Hindlimb muscle (tissue), 1 donor: ENCODE measurements at places on chromosomes 5 and 9.
A peak's percentile ranks its signal among the peaks of the same experiment; 100 is the strongest.

GRCh38 chr9:3571500-3571899, 45.7 kb upstream of the RFX3 start:
- DNase-seq: no peak

DNA sequence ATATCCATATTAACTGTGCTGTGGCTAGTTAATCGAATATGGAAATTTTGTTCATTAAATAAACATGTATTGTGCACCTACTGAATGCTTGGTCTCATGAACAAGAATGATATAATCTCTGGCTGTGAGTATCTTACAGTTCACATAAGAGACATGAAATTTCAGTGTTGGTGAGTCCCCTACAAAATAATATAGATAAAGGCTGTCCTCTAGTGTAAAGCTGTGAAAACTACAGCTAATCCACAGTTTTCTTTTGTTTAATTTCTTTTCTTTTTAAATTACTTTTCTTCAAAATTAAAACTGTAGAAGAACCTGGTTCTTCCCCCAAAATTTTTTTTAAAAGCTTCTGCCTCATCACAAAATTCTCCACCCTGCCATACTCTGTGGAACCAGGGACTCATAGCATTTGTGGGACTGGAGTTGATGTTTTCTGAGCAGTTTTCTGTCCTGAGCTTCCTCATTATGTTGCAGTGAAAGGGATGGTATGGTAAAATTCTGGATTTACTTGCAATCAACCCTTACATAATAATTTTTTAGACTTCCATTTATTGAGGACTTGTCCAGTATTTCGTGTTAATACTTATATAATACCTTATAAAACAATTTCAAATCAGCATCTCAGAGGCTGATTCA, 135.0 kb downstream of the STK32A start:
- no peak for DNase-seq

GRCh38 chr5:35133186-35133585, 85.4 kb upstream of the AGXT2 start:
- DNase-seq: no peak

DNA sequence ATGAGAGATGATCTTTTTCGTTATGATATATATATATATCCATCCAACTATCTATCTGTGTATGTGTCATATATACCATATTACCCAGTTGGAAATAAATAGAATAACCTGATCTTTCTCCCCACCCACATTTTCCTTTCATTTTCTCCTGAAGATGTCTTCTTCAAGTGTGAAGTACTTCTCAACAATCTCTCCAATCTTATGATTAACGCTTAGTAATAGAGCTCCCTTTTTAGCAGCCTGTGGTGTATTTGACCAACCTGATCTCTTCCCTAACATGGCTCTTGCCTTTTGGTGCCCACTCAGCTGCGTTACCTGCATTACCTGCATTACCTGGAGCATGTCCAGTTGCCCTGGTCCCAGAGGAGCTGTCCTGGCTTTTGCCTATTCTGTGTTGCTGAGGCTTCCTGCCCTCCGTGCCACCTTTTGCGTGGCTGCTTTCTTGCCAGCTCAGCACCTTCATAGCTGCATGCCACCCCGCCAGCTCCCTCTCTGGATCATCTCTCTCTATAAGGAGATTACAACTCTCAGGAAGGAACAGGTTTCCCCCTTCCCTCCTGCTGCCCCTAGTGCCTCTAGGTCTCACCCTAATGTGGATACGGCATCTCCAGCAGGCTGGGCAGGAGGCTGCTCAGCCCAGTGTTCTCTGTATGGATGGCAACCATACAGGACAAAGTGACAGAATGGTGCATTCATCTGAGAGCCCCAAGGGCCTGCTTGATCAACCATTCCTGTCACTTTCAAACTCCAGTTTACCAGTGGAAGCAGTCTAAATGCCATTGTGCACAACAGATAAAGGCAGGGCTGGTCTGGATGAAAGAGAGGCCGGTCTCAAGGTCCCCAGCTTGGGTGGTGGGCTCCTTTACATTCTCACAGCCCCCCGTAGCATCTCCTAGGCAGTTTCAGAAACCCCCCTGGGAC, 126.7 kb downstream of the GADD45G start:
- no peak for DNase-seq

- peak; percentile 32 for DNase-seq
These were observed 28.4 kb downstream of the TIMD4 start for GRCh38 chr5:156934450-156935211.

DNA sequence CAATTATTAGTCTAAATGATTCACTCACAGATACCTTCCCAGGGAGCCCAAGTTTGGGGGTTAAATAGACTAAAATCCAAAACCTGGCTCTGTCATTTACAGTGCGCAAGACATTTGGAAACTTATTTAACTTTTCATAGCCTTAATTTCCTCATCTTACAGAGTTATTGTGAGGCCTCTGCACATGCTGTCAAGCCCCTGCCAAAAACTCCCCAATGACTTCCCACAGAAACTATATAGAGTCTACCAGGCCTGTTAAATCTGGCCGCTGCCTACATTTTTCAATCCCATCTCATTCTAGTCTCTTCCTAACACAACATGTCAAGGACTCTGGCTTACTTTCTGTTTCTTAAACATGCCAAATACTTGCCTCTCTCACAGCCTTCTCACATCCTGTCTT, 412.5 kb downstream of the ELAVL2 start:
- peak; percentile 52 for DNase-seq

GRCh38 chr5:140305471-140305870, 2.6 kb upstream of the PFDN1 start:
- DNase-seq: no peak

DNA sequence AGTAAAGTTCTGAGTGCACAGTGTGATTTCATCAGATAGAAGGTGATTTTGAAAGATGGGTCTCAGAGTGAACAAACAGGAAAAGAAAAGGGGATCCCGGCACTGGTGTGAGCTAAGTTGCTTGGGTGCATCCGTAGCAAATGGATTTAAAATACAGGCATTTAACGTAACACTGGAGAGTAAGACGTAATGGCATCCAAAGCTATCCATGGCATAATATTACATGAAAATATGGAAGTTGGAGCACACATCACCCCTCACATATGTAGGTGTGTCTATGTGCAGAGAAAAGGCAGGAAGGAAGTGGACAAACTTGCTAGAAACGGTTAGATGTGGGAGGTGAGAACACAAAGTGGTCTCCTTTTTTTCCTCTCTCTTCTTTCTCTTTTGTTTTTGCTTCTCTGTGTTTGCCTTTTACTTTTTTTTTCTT, 38.2 kb upstream of the SEMA4D start:
- no peak for DNase-seq

DNA sequence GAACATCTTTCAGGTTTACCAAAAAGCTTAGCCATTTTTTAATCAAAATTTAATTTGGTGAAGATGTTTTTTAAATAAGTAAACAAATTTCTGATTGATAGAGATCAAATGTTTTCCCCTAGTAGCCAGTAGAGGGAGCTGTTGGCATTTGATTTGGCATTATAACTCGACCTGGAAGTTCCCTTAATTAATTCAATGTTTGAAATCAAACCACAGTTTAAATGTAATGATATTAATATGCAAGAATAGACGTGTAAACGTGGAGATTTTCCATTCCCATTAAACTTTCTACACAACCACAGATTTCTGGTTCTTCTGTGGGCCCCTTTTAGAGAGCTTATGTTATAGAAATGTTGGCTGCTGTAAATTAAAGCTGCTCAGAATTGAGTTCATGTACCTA, 148.1 kb upstream of the MPDZ start:
- peak; percentile 78 for DNase-seq

DNA sequence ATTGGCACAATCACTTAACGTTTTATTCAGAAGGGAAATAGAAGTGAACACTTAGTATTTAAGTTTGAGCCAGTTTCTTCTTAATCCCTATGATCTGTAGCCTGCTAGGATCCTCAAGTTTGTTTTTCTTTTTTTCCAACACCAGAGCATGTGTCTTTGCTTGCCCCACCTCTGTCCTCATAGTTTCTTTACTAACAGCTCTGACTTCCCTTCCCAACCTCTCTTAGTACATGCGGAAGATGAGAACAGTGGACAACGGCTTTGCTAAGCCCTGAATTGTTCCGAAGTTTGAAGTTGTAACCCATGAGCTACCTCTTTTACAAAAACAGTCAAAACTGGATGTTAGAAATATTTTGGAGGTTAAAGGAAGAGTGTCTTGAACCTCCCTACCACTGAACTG, 61.7 kb upstream of the TAF11L2 start:
- DNase-seq: no peak

DNA sequence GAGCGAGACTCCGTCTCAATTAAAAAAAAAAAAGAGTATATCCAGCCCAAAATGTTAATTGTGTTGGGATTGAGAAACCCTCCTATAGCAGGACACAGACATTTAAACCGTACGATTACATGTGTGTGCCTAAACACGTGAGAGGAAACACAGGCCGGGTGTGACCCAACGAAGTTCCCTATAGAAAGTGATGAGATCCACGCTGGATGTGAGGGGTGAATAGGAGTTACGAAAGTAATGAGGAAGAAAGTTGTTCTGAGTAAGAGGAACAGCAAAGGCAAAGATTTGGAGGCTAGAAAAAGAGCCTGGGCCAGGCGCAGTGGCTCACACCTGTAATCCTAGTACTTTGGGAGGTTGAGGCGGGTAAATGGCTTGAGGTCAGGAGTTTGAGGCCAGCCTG, 13.6 kb downstream of the NAIF1 start:
- DNase-seq: peak; percentile 38

DNA sequence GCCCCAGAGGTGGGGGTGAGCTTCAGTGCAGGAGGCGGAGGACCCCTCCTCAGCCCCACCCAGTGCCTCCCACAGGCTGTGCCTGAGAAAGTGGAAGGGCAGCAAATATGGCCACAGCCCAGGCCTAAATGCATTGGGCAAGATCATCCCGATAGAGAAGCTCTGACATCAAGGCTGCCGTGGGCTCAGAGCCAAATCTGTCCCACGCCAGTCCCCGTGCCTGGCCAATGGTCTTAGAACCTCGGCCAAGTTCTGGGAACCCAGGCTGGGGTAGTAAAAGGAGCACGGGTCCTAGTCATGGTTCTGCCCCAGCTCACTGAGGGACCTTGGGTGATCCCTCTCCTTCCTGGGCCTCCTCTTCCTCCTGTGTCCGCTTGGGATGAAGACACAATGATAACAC, 27.7 kb upstream of the TNIP1 start:
- no peak for DNase-seq

DNA sequence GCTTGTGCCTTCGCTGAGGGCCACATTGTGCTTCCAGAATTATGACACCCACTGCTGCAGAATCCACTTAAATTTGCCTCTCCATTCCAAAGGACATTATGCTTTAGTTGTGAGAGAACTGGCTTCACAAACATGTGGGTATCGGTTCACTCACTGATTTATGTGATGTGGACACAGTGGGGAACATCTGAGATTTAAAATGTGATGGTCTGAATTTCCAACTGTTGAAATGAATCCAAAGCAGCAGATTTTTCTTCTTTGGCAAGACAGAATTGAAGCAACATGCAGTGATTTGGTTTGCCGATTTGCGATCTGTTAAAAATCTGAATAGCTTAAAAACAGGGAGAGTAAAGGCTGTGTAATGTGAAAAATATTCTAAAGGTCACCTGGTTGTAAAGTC, 20.3 kb downstream of the PCSK5 start:
- DNase-seq: no peak

DNA sequence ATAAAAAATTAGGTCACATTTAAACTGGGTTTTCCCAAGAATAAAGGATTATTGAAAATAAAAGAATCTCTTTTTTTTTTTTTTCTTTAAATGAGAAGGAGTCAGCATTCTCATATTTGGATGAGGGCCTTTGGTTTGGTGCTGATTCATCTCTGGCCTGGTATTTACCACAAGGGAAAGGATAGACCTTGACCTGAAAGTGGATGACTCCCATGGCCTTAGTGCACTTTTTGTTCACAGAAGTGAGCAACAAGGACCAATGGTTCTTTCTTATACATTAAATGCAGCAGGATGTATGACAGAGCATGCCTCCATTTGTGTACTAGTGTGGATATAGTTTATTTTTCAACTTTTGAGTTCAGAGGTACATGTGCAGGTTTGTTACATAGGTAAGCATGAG, 6.9 kb downstream of the YTHDC2 start:
- no peak for DNase-seq

- DNase-seq: no peak
These were observed 75.8 kb downstream of the ARHGAP26 start for GRCh38 chr5:142845954-142846398.

- no peak for DNase-seq
These were observed 69.5 kb downstream of the ZNF354C start for GRCh38 chr5:179129607-179130071.

- DNase-seq: no peak
These were observed 832 bp downstream of the EIF4EBP3 start for GRCh38 chr5:140548300-140548688.

GRCh38 chr9:629146-629545, 212.4 kb upstream of the DMRT1 start:
- no peak for DNase-seq
